Stimulated activated naive B cell treated with anti-CD40 and anti-IgM and Interleukin-4, amounts not matched to agents 10 μg/mL and 1 μg/mL and 100 μg/mL, for 72 hours (primary cell): ENCODE measurements at places on chromosomes 12 and 14.

DNA sequence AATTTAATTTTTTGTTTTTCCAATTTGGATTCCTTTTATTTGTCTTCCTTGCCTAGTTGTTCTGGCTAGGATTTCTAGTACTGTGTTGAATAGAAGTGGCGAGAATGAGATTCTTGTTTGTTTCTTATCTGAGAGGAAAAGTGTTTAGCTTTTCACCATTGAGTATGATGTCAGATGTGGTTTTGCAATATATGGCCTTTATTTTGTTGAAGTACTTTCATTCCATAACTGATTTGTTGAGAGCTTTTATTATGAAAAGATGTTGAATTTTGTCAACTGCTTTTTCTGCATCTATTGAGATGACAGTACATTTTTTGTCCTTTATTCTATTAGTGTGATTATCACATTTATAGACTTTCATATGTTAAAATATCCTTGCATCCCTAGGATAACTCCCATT, 462.0 kb downstream of the CCDC91 start:
- no peak for DNase-seq

- DNase-seq, result no peak
Measured at GRCh38 chr12:13347241-13348043, 150.9 kb downstream of the EMP1 start.

GRCh38 chr14:98966016-98966415, 306.0 kb downstream of the BCL11B start:
- no peak for DNase-seq

DNA sequence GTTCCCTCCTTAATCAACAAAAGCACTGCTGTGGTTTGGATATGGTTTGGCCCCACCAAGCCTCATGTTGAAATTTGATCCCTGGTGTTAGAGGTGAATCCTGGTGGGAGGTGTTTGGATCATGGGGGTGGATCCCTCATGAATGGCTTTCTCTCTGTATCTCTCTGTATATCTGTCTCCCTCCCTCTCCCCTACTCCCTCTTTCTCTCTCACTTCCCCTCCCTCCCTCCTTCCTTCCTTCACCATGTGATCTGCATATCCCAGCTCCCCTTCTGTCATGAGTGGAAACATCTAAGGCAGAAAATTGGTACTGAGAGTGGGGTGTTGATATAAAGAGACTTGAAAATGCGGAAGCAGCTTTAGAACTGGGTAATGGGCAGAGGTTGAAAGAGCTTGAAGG, 5.2 kb downstream of the GSKIP start:
- no peak for DNase-seq
